ENCODE measurements at places on chromosomes 11 and 22. TPM values are rescaled to one million over a fixed set of nuclear protein-coding genes. Genes with fewer than 3 reads are reported as not detected.
A peak's percentile ranks its signal among the peaks of the same experiment; 100 is the strongest.

The OR56A1 gene
- 0.03 TPM for total RNA-seq

The SCO2 gene
- total RNA-seq, result 4.1 TPM

The TRIM49 gene
- not detected for total RNA-seq

The CRY2 gene
- 44.5 TPM for total RNA-seq

GRCh38 chr22:49906071-49906798 lies 12.0 kb downstream of the ALG12 start:
- DNase-seq, result no peak

- peak; percentile 91 for DNase-seq
These were observed 52.9 kb upstream of the RTL6 start for GRCh38 chr22:44550711-44551491.

- DNase-seq, result no peak
These were observed 33.4 kb downstream of the INSC start for GRCh38 chr11:15148169-15148568.
